ENCODE measurements at places on chromosomes 16 and 17. TPM values are rescaled to one million over a fixed set of nuclear protein-coding genes. Genes with fewer than 3 reads are reported as not detected.

Gene KRT28
- not detected for total RNA-seq

GRCh38 chr17:61280338-61280737, 119.3 kb upstream of the TBX2 start:
- DNase-seq = no peak

DNA sequence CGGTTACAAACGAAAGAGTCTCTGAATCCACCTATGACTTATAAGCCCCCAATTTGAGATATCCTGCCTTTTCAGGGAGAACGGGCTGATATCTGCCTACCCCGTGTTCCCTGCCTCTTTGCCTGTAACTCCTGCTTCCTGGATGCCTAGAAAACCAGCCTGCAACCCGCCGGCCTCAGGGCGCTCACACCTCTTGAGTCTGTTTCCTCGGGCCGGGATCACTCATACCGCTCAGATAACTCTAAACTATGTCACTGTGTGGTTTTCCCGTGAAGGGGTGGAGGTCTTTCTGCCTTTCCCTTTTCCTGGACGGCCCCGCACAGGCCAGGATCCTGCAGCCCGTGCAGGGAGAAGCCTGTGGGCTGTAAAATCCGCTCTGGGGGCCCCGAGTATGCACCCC, 10.4 kb downstream of the RPUSD1 start:
- no peak for DNase-seq

GRCh38 chr16:11125936-11126335, 130.1 kb downstream of the SOCS1 start:
- no peak for DNase-seq

GRCh38 chr16:84657229-84657837, 9.0 kb downstream of the KLHL36 start:
- DNase-seq = no peak

- DNase-seq = no peak
These were observed 16.0 kb downstream of the KCTD19 start for GRCh38 chr16:67310561-67310960.
